ENCODE measurements at places on chromosomes 2 and 18.

DNA sequence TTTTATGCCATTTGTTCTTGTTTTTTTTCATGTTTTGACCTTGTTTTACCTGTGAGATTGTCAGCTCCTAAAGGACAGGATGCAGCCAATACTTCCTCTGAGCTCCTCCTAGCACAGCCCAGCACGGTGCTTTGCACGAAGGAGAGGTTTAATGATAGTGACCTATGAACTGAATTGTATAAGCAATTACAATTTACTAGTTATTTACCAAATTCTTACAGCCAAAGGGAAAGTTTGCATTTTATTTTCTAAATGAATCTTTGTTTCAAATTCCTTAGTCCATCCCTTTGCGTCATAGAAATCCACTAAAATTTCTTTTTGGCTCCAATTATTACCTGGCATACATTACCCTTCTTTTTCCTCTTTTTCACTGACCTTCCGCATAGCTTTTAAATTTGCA lies 326.1 kb downstream of the TDRD15 start:
- DNase-seq, result no peak

- peak; percentile 94 for DNase-seq
Measured at GRCh38 chr18:11308499-11308898, 159.1 kb upstream of the PIEZO2 start.

- DNase-seq, result no peak
Measured at GRCh38 chr2:207847098-207847806, 77.5 kb upstream of the FZD5 start.

- DNase-seq, result no peak
Measured at GRCh38 chr2:25336383-25336841, 5.3 kb downstream of the DNMT3A start.

GRCh38 chr2:223217373-223217772 lies 165.4 kb downstream of the KCNE4 start:
- no peak for DNase-seq

DNA sequence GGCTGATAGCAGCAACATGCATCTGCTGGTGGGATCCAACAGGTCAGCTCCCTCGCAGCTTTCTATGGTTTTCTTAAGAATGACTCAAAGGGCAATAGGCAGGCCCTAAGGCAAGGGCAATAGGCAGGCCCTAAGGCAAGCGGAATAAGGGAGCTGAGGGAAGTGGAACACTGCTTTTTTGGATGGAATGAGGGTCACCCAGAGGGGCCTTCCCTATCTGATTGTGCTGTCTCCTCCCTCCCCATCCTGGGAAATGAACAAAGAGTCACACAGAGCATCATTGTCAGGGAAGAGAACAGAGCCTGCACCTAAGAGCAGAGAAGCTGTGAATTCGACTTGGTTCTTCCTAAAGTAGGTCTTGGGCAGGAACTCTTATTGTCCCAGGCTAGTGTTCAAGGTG lies 43.3 kb upstream of the PTPRM start:
- DNase-seq, result no peak

GRCh38 chr18:3384664-3385563 lies 65.1 kb upstream of the TGIF1 start:
- no peak for DNase-seq

- DNase-seq, result no peak
Measured at GRCh38 chr2:151991010-151991409, 107.8 kb downstream of the CACNB4 start.

GRCh38 chr2:143402451-143402850 lies 273.2 kb downstream of the ARHGAP15 start:
- peak; percentile 22 for DNase-seq

- peak; percentile 92 for DNase-seq
Measured at GRCh38 chr2:88866756-88867155, 175.3 kb downstream of the RPIA start.

- DNase-seq, result no peak
Measured at GRCh38 chr2:164032995-164033394, 297.2 kb upstream of the FIGN start.

DNA sequence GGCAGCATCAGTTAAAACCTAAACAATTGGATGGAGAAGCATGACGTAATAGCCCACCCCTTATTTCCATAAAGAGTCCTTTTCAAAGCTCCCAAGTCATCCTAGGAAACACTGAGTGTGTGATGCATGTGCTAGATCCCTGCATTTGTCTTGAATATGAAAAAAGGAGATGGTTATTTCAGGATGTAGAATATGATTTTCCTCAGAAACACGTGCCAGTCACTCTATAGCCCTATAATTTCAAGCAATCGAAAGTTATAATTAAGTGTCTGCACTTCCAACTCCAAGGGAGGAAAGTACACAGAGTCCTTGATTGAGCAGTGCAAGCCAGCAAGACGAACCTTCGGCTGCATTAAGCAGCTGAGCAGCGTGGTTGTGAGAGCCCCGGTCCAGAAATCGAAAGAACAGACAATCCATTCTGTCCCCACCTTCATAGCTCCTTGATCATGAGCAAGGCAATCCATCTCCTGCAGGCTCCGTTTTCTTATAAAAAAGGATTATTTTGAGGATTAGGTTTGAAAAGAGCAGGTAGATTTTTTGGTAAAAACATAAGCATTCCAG lies 287.7 kb downstream of the FBXO15 start:
- no peak for DNase-seq

DNA sequence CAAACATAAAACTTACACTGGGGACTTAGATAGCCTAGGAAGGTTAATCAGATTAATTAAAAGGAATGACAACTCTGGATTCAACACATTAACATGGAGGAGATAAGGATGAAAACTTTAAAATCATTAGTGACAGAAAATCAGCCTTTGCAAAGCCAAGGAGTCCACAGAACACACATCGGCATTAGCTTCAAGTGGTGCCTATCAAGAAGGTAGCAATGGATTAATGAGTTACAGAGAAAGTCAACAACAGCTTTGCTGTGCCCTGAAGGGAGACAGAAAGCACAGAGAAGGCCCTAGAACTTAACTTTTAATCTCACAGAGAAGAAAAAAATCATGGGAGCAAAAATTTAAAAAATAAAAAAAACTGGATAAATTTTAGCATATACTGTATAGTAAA lies 88.6 kb downstream of the KCNH7 start:
- DNase-seq, result no peak

DNA sequence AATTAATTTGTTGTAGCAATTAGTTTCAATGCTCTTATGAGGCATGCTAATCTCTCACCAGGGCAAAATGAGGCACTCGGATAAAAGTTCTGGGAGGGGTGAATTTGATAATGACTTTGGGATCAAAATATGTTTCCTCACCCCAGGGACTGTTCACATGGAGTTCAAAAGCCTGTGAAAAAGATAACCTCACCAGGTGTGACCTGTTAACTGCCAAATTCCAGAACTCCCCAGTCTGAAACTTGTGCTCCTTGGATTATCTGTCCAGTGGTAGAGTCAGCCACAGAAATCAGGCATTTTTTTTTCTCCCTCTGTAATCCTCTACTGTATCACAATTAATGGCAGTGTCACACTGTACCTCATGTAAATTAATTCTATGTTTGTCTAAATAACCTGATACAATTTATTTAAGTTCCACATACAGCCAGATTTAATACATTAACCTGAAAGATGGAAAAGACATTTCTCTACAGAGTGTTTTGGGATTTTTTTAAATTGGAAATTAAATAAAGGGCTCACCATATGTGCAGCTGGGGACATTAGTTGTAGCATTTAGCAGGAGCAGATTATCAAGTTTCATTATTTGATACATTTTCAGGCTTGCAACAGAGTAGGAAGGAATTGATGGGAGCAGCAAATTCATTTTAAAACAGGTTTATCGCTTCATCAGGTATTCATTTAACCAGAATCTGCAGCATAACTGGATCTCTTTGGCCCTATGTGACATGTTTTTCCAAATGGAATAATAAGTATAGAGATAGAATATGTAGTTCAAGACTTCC lies 191.2 kb downstream of the VWC2L start:
- DNase-seq, result no peak

GRCh38 chr2:64063454-64063853 lies 44.2 kb upstream of the VPS54 start:
- DNase-seq, result no peak

- no peak for DNase-seq
Measured at GRCh38 chr18:70415823-70416488, 127.1 kb downstream of the SOCS6 start.

- peak; percentile 65 for DNase-seq
Measured at GRCh38 chr2:33441235-33441810, 35.1 kb upstream of the RASGRP3 start.

- DNase-seq, result peak; percentile 30
Measured at GRCh38 chr2:121076885-121077549, 208.0 kb downstream of the TFCP2L1 start.

- DNase-seq, result peak; percentile 1
Measured at GRCh38 chr2:185208261-185208660, 530.3 kb upstream of the FSIP2 start.

GRCh38 chr18:62106271-62106670 lies 80.6 kb downstream of the PIGN start:
- DNase-seq, result no peak

DNA sequence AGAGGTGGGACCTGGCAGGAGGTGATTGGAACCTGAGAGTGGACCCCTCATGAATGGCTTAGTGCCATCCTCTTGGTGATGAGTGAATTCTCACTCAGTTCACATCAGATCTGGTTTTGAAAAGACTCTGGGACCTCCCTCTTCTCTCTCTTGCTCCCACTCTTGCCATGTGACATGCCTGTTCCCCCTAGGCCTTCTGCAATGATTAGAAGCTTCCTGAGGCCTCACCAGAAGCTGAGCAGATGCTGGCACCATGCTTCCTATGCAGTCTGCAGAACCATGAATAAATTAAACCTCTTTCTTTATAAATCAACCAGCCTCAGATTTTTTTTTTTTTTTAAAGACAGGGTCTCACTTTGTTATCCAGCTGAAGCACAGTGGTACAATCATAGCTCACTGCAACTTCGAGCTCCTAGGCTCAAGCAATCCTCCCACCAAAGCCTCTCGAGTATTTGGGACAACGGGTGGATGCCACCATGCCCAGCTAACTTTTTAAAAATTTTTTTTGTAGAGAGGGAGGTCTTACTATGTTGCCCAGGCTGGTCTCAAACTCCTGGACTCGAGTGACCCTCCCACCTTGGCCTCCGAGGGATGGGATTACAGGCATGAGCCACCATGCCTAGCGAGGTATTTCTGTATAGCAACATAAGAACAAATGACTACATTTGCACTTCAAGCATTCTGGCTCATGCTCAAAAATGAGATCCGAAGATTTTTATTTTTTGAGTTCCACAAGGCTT lies 2.0 kb upstream of the ZFAND2B start:
- DNase-seq, result no peak

- no peak for DNase-seq
Measured at GRCh38 chr18:60018618-60019462, 119.0 kb downstream of the PMAIP1 start.

DNA sequence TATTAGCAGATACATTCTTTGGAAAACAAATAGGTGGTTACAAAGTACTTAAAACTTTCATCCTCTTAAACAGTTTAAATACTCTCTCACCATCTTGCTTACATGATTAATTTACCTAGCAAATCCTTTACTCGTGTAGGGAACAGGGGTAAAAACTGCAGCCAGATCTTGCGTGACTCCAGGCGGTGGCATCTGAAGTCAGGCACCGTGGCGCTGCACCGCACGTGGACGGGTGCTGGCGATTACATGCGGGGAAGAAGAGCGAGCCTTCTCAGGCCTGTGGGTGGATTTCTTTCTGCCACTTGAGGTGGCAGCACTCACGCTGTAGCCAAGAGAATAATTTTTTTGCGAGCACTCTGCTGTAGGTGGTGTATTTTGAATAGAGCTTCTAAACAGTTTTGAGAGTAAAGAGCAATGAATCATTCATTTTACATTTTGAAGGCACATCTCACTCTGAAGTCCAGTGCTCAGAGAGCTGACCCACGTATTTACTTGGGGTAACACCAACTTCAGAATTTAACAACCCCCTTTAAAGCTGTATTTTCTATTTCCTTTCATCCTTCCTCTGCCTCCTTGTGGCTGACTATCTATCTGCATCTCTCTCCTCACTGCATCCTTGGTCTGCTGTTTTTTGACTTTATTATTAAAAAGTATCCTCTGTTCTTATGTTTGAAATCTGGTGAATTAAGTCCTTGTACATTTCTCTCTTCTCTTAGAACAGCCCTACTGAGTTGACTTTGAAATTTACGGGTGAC lies 68.9 kb downstream of the EPAS1 start:
- no peak for DNase-seq

GRCh38 chr2:45859682-45860081 lies 208.2 kb downstream of the PRKCE start:
- no peak for DNase-seq

DNA sequence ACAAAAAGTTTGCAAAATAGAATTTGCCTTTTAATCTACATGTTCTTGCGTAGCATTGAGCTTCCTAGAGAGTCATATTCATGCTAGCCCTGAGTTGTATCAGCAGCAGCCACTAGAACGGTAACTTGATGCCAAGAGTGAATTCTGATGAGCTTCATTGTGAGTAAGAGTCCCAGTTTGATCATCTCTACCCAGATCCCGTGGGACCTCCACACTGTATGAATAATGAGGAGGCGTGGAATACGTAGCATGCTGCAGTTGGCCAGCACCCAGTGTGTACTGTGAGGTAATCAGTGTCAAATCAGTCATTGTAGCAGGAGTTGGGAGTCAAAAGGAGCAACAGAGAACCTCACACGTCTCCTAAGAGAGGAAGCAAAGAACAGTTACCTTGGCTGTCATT lies 197.9 kb downstream of the NEDD4L start:
- DNase-seq, result no peak

DNA sequence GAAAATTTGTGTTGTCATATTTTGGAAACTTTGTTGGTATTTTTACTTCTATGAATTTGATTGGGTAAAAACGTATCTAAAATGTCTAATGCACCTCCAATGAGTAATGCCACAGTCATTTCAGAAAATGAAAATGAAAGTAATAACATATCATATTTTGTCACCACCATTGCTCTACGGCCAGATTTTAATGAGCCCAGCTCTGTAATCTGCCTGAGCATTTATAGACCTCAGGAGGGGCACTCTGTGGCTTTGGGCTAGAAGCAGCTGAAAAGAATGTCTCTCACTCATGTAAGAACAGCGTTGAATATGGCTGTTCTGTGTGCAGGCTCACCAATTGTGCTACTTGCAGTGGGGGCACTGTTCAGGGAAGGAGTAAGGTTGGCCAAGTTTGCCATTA lies 32.7 kb upstream of the ABCA12 start:
- no peak for DNase-seq

GRCh38 chr2:68167186-68167585 lies 9.5 kb downstream of the PNO1 start:
- DNase-seq, result no peak

DNA sequence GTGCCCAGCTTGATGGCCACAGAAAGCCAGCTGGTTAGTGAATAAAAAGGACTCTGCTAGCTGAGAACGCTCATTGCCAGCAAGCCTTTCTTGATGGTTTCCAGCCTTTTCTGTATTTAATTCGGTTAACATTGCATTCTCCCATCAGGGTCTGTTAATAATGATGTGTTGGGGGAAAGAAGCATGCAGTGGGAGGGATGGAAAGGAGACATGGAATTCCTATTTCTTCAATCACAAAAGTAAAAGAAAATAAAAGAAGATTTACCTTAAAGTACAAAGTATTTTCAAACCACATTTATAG lies 141.9 kb upstream of the RBBP8 start:
- no peak for DNase-seq

GRCh38 chr2:39515273-39515896 lies 78.3 kb upstream of the MAP4K3 start:
- no peak for DNase-seq

GRCh38 chr2:218814540-218815243 lies 16.9 kb downstream of the PRKAG3 start:
- no peak for DNase-seq

Measured in MV-4-11 (cell line).